IPS DF 19.7 (cell line): ENCODE measurements at places on chromosomes 2 and 18.

DNA sequence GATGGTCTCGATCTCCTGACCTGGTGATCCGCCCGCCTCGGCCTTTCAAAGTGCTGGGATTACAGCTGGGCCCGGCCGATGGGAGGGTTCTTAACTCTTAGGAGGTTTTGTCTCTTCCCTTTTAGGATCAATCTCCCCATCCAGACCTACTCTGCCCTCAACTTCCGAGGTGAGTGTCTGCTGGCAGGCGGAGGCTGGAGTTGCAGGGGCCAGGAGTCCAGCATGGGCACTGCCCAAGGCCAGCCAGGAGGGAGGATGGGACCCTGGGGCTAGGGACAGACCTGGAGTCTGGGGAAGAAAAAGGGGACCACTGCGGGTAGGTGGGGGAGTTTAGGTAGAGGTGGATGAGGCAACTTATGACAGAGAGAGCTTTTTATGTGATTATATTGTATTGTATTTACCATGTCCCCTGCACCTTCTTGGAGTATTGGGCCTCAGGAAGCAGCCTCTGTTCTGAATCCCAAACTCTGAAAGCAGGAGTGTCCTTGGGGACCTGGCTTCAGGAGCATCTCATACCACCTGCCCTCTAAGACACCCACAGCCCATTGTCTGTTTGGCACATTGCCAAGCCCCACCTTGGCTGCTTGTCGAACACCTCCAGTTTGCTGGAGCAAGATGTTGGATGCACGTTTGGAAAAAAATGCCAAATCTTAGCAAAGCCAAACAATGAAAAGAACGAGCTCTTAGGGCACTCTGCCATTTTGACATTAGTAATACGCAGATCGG is 5.6 kb downstream of the DES start:
- no peak for DNase-seq

GRCh38 chr2:60662781-60663180 is 93.3 kb upstream of the PAPOLG start:
- DNase-seq = no peak

- DNase-seq = peak; percentile 9
Observed at GRCh38 chr18:784470-785172, 27.4 kb downstream of the YES1 start.

- DNase-seq = no peak
Observed at GRCh38 chr2:11019614-11020013, 107.9 kb downstream of the KCNF1 start.

- DNase-seq = no peak
Observed at GRCh38 chr2:64359892-64360657, 93.9 kb upstream of the LGALSL start.

DNA sequence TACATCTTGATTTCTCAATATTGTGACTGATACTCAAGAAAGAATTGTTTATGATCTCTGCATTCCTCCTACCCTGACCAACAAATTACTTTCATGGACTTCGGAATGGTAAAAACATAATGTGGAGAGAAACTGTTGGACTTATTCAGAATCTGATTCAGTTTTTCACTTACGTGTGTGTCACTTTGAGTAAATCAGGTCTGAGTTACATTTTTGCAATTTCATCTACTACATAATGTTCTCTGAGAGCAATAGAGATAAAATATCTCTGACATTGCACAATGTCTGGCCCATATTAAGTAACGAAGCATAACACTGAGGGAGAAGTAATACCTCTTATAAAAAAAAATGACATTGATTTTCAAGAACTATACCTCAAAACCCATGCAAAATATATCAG is 1337.9 kb upstream of the CHAC2 start:
- DNase-seq = no peak

DNA sequence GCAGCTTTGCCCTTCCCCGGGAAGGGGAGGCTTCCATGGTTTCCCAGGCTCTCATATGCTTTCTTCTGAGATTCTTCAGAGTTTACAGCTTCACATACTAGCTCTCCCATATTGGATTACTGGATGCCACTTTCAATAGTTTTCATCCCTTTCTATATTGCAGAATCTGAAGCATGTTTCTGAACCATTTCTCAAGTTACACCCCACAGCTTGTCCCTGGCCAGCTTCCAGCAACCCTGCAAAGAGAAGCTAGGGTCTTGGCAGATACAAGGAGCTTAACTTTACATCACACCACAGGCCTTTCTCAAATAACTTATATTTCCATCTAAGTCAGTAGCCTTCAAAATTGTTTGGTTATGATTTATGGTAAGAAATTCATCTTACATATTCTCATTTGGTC is 39.6 kb downstream of the LHCGR start:
- no peak for DNase-seq

- DNase-seq = no peak
Observed at GRCh38 chr2:30372826-30373225, 74.2 kb upstream of the LCLAT1 start.

GRCh38 chr2:44799754-44800153 is 141.7 kb upstream of the SIX3 start:
- DNase-seq = no peak

DNA sequence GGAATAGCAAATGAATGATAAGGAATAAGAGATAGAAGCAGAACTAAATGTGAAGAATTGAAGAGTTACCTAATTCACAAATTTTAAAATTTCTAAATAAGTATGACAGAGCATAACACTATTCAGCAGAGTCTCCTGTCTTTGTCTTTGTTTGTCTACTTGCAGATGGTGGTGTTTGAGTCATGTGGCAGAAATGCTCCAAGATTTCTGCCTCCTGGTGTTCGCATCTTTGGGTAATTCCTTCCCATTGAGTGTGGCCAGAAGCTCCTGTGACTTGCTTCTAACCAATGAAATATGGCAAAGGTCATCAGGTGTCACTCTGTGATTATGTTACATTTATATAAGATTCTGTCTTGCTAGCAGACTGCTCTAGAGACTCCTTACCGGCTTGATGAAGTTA is 45.6 kb upstream of the GALNT3 start:
- DNase-seq = no peak

DNA sequence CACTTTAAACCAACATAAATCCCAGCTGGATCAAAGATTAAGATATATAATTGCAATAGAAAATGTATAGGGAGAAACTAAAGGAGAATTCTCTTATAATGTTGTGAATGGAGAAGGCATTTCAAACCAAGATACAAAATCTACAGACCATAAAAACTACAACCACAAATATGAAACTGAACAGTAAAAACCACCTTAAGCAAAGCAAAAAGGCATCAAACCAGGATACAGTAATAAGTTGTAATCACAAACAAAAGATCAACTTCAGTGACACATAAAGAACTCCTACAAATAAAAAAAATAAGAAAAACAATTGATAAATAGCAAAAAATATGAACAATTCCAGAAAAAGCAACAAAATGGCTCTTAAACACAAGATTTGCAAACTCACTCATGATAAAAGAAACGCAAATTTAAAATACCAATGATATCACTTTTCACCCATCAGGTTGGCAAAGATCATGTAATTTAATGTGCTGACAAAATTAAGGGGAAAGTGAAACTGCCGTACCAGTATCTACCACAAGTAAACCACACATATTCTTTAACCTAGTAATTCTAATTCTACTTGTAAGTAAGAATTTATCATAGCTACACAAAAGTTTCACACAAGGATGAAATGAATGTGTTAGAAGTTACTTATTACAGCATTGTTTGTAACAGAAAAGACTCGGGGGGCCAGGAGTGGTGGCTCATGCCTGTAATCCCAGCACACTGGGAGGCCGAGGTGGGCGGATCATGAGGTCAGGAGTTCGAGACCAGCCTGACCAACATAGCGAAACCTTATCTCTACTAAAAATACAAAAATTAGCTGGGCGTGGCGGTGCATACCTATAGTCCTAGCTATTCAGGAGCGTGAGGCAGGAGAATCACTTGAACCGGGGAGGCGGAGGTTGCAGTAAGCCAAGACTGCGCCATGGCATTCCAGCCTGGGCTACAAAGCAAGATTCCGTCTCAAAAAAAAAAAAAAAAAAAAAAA is 101.9 kb downstream of the USP34 start:
- no peak for DNase-seq

GRCh38 chr2:201135386-201135785 is 19.4 kb downstream of the CFLAR start:
- DNase-seq = no peak

- no peak for DNase-seq
Observed at GRCh38 chr2:187869195-187869594, 315.0 kb upstream of the TFPI start.

GRCh38 chr18:75335511-75335910 is 92.0 kb downstream of the SMIM21 start:
- DNase-seq = no peak

GRCh38 chr2:70807102-70807827 is 13.1 kb downstream of the CLEC4F start:
- no peak for DNase-seq

DNA sequence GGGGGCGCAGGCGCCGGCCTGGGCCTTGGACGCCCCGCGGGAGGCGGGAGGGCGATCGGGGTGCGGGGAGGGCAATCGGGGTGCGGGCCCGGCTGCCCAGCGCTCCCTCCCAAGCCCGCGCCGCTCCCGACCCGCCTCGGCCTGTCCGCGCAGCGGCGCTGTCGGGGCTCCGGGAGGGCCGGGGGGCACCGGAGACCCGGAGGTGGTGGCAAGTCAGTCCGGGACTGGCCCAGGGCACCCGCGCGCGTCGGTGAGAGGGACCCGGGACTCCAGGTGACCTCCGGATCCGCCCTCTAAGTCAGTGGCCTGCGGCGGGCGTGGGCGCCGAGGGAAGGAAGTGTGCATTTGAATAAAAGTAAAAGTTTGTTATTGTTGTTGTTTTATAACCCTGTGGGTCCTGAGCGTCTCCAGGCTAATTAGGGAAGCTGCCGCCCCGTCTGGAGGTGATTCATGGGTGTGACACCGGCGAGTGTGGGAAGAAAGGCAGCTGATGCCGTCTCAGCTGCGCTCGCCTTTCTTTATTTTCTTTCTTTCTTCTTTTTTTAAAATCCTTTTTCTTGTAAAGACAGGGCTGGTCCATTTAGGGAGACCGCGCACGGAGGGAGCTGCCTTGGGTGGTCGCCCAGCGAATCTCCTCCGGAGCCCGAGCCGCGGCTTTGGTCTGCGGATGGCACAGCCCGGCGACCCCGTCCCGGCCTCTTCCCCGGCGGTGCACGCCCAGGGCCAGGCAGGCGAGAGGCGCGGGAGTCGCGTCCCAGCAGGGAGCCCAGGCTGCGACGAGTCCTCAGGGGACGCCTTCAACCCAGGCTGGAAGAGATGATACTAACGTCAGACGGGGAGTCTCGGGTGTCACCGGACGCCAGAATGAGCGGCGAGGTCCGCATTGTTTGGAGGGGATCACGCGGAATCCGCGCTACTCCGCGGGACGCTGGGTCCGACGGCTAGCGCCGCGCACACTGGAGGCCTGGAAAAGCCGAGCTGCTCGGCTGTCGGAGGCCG is 627 bp upstream of the CRACDL start:
- no peak for DNase-seq

- DNase-seq = no peak
Observed at GRCh38 chr18:74662622-74663021, 65.0 kb downstream of the ZNF407 start.

GRCh38 chr2:71689393-71689792 is 236.0 kb downstream of the DYSF start:
- DNase-seq = no peak

DNA sequence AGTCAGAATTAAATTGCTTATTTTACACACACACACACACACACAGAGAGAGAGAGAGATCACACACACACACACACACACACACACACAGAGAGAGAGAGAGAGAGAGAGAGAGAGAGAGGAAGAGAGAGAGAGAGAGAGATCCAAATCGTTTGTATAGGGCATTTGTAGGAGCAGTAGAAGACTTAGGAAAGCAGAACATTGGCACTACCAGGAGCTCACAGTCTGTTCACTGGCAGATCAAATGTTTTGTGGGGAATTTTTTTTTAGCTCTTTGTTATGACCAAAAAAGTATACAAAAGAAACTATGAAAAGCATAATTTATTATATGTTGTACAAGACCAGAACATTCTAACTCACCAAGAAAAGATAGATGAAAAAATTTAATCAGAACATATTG is 81.8 kb downstream of the MBD5 start:
- no peak for DNase-seq

- DNase-seq = no peak
Observed at GRCh38 chr2:140316345-140316744, 1536.2 kb upstream of the NXPH2 start.

DNA sequence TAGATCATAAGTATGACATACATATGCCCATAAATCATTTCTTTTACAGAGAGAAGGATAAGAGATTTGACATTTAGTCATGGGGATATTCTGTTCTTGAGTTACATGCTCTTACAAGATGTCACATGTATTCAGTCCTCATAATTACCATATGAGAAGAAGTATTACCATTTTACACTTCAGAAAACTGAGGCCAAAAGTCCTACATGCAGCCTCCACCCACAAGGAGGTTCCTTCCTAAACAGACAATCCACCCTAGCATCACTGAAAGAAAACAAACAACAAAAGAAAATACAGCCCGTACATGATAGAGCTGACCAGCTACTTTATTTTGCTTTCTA is 335.1 kb downstream of the SETBP1 start:
- no peak for DNase-seq

DNA sequence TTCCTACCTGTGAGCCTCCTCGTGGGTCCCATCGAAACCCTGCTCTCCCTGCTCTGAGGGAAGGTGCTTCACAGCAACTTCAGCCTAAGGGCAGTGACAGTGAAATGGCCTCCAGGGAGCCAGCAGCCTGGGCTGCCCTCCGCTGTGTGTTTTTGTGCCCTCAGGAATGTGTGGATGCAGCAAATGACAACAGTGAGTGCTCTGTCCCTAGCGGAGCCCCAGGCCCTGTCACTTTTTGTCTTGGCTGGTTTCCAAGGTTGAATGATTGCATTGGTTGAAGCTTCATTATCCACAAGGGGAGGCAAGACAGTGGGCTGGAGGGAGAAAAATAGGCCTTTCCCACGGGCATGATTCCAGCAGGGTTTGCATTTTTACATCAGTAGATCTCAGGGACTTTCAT is 42.9 kb downstream of the STON1 start:
- no peak for DNase-seq

DNA sequence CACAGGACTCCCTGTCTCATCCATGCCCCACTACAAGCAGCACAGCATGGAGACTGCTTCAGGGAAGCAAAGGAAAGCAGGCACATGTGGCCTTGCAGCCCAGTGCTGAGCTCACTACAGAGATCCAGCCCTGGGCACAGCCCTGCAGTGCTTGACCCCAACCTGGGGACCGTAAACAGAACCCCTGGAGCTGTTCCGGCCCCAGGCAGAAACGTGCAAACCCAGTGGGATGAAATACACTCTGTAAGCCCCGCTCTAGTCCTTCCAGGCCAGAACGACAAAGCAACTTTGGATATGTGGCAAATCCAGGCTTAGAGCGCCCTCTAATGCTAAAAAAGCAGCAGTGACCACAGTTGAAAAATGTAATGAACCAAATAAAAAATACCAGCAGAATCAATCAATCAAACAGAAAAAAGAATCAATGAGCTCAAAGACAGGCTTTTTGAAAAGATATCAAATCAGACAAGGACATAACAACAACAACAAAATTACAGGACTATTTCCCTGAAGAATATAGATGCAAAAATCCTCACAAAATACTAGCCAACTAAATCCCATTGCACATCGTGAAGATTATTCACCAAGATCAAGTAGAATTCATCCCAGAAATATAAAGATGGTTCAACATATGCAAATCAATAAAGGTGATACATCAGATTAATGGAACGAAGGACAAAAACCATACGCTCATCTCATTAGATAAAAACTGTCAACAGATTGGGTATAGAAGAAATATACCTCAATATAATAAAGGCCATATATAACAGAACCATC is 45.6 kb downstream of the ZNF519 start:
- DNase-seq = no peak
